Dorsolateral prefrontal cortex (tissue), 122 donors: ENCODE measurements at places on chromosomes 11 and 22. TPM values are rescaled to one million over a fixed set of nuclear protein-coding genes. Genes with fewer than 3 reads are reported as not detected.

Gene C22orf23
- total RNA-seq, result 1.6 TPM

Gene ZP1
- not detected for total RNA-seq

Gene SCO2
- 2.5 TPM for total RNA-seq

DNA sequence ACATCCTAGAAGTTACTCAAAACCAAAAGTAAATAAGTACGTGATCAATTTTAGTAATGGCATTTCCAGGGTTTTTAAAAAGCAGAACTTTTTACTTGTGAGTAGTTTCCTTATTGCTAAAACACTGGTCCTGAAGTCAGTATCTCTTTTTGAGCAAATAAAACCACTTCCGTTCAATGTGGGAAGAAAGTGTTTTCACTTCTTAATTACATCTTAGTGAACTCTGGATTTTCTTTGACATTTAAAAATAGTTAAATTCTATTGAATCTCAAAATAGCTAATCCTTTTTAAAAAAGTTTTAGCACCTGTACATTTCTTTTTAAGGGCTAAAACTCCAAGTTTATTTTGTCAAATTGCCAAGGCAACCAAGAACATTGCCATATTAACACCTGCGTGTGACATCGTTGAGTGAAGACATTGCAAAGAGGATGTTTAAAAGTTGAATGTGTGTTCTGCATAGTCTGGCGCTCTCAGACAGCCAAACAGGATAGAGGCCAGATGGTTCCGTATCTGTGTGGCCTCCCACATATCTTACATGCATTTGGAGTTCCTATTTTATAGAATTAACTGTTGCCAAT lies 17.2 kb upstream of the OR5B21 start:
- no peak for DNase-seq

DNA sequence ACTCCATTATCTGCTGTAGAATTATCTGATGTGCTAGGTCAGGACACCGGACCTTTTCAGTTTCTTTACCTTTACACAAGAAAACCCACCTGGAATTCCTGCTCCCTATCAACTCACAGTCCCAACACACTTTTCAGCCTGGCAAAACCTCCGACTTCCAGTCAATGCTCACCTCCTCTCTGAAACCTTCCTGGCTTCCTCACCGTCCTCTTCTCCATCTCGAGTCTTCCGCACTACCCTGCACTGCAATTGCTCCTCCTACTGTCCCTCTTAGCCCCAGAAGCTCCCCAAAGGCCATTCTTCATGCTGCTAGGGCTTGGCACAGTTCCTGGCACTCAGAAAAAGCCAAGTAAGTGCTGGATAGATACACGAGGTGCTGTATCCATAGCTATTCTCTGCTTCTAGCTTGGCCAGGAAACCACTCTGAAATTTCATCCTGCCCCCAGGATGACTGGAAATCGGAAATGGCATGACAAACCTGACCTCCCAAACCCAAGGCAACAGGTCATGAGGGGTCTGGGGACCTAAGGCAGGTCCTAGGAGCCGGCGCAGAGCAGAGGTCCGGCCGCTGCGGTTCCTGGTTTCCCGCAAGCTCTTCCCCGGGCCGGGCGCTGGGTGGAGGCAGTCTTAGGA lies 702 bp downstream of the SYN3 start:
- no peak for DNase-seq

DNA sequence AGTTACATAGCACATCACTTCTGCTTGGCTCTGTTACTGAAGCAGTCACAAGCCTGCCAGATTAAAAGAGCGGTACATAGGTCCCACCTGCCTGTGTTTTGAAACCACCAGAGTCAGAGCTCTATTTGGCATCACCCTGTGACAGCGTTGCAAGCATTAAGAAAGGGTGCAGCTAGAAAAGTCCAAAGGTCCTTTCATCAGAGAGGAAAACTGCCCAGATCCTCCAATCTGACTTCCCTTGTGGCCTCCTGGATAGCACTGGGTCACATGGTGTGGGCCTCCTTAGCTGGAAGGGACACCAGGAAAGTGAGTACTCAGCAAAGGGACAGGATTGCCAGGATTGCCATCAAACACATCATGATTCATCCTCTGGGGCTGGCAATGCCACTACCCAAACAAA lies 22.9 kb downstream of the STX3 start:
- DNase-seq, result no peak

DNA sequence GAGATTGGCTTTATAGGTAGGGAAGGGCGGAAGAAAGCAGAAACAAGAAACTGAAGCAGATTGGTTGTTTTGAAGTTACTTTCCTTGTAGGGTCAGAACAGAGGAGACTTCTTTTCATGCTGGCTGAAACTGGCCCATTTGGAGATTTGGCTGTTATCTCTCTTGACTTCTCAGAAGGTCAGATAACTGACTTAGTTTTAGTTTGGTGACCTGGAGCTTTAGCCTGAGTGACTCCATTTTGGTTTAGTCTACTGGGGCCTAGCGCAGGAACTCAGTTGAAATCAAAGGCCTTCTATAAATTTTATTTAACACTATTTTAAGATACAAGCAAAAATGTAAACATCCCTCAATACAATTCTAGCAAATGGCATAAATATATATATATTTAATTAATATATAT lies 31.4 kb downstream of the CSTPP1 start:
- no peak for DNase-seq

GRCh38 chr11:131672191-131672590 lies 301.8 kb downstream of the NTM start:
- DNase-seq, result no peak

GRCh38 chr11:97123237-97123636 lies 733.4 kb downstream of the JRKL start:
- no peak for DNase-seq

DNA sequence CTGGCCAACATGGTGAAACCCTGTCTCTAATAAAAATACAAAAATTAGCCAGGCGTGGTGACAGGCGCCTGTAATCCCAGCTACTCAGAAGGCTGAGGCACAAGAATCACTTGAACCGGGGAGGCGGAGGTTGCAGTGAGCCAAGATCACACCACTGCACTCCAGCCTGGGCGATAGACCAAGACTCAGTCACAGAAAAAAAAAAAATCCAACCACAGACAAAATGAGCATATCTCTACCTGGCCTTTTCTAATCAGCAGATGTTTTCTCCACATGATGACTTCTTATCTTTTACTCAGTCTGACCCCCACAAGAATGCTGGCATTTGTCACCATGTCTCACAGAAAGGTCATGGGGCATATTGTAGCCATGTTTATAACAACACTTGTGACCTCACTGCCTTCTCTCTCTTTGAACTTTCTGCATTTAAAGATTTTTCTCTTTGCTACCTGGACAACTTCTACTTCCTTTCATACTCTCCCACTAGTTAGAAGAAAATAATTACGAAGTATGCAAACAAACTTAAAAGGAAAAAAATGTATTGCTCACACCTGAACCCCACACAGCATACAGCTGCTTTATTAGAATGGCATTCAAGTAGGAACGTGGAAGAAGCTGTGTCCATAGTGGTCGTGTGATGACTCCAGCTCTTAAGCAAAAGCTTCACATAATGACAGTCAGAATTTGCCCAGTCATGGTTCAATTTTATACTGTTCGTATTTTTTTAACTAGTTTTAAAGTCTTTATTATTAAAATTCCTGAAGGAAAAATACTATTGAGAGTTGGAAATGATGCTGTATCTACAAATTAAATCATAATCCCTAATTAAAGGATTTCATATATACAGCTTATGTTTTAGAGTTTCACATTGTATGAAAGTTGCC lies 65.4 kb downstream of the ZC3H12C start:
- no peak for DNase-seq

- DNase-seq, result no peak
These were observed 13.8 kb upstream of the CARD18 start for GRCh38 chr11:105153392-105153791.
